Inflammatory macrophage treated with lipopolysaccharide for 1 hour (primary cell): ENCODE measurements at places on chromosomes 11 and 22.

DNA sequence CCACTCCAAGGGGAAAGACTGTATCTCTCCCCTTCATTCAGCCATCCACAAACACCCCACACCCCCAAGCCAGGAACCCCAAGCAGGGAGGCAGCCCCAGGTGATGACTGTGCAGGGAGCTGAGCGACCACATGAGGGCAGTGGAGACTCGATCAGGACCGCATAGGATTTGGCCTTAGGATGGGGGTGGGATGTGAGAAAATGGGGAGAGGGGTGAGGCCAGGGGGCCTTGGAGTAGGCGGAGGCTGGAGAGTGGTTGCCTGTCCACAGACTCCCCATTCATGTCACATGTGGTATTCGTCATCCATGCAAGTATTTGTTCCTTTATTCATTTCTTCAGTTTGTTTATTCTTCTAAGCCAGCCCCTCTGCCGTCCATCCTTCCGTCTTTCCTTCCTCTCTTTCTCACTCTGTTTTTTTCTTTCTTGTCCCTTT, 2.7 kb upstream of the RHOD start:
- DNase-seq: peak; percentile 52

GRCh38 chr11:45736424-45736823, 68.5 kb upstream of the SLC35C1 start:
- no peak for DNase-seq

- peak; percentile 84 for DNase-seq
Observed at GRCh38 chr22:36493690-36494110, 12.3 kb upstream of the TXN2 start.

DNA sequence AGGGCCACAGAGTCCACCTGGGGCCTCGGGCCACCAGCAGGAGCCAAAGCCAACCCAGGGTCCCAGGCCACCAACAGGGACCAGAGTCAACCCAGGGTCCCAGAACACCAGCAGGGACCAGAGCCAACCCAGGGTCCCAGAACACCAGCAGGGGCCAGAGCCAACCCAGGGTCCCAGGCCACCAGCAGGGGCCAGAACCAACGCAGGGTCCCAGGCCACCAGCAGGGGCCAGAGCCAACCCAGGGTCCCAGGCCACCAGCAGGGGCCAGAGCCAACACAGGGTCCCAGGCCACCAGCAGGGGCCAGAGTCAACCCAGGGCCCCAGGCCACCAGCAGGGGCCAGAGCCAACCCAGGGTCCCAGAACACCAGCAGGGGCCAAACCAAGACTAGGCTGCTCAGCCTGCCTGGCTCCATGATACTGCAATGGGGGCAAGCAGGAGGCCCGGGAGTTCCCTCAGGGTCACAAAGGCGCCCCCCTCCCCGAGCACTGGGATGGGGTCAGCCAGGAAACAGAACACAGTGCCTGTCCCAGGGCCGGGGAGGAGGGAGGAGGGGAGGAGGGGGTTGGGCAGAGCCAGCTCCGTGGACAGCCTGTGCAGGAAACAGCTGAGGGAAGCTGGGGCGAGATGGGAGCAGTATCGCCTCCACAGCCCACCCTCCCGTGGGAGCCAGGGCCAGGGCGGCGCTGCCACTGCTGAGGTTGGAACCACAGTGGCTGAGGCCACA, 62.0 kb upstream of the PRR5 start:
- DNase-seq: no peak

DNA sequence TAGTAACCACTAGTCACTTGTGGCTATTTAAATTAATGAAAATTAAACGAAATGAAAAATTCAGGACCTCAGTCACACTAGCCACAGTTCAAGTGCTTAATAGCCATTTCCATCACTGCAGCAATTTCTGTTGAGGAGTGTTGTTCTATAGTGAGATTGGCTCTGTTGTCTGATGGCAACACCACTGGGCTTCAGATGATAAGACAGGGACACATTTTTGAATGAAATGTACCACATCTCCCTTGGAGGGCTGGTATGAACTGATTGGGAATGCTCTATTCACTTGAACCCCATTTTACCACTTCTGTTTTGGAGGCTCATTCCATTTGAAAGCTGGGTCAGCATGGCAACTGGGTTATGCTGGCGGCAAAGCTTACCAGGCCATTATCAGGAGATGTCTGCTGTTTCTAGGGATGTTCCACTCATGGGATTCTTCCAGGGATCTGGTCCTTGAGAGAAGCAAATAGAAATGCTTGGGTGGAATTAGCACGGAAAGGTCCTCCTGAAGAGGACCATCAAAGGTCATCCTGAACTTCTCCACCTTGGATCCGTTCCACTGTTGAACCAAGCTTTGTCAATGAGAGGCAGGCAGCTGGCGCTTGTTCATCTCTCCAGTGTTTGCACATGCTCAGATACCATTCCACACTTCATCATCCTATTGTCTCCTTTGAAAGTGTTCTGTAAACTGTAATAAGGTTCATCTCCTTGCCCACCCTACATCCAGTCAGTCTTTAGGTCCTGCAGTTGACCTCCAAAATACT, 7.6 kb downstream of the AMOTL1 start:
- DNase-seq: no peak

- DNase-seq: no peak
Observed at GRCh38 chr22:22849640-22850610, 37.7 kb upstream of the IGLL5 start.

DNA sequence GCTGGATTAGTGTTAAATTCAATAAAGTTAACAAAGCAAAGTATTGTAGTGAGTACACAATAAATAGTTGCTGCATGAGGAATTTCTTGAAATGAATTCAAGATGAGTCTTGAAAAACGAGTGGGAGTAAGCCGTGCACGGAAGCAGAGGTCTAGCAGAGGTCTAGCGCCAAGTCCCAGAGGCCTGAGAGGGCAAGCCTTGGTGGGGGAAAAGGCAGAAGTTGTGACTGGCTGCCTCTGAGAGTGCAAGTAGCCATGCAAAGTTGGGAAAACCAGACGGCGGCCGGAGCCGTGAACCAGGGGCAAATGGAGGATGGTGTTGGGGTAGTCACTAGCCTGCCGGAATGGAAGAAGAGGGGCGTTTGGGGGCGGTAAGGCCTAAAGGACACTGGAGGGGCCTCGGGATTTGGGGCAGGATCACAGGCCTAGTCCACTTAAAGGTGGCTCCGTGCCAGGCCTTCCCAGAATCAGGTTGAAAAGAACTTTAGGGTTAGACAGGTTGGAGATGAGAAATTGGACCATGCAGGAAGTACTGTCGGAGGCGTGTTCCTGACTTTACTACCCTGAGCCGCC, 379 bp upstream of the SLC3A2 start:
- DNase-seq: peak; percentile 77

DNA sequence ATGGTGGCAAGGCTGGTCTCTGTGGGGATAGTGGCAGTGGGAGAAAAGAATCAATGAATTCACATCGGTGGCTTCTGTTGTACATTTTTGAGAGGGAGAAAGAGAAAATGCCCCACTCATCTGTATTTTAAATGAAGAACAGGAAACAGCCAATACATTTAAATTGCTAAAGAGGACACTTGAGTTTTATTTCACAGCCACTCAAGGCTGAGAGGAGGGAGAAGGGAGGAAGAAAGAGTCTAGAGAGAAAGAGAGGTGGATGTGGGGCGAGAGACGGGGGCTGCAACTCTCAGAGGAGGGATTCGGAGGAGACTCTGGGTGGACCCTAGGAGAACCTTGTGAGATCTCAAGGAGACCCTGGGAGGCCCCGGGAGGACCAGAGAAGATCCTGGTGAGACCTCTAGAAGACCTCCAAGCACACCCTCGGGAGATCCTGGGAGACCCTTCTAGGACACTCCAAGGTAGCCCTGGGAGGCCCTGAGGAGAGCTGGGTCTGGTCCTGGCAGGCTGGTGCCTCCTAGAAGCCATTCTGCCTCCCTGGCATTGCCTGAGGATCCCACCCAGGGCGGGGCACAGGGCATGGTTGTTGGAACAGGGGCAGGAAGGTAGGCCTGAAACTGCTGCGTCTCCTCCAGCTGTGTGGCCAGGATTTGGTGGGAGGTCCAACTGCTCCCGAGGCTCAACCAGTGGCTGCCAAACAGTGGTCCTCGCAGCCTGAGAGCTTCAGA, 91.0 kb upstream of the SHISAL1 start:
- DNase-seq: no peak

- DNase-seq: no peak
Observed at GRCh38 chr11:69032833-69033232, 15.9 kb upstream of the TPCN2 start.

- DNase-seq: no peak
Observed at GRCh38 chr22:31442768-31443489, 43.5 kb downstream of the DRG1 start.

GRCh38 chr11:17443423-17443822, 33.2 kb downstream of the ABCC8 start:
- no peak for DNase-seq

GRCh38 chr22:47249370-47249928, 487.0 kb downstream of the TBC1D22A start:
- DNase-seq: no peak

DNA sequence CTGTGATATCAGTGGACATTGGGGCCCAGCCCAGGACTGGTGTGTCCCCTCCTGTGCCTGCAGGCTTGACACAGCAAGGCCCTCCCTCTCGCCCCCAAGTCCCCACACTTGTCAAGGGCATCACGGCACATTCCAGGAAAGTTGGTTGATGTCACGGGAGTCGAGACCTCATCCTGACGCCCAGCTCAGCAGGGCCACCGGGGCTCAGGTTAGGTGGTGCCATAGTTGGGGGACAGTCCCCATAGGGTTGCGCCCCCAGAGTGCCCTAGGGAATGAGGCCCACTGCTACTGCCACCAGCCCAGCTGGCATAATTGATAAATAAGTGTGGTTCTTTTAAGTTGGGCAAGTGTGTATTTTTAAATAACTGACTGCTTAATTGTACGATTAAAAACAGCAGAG, 28.3 kb upstream of the GRAMD4 start:
- DNase-seq: no peak

GRCh38 chr11:120869516-120870011, 154.3 kb upstream of the TBCEL start:
- no peak for DNase-seq

DNA sequence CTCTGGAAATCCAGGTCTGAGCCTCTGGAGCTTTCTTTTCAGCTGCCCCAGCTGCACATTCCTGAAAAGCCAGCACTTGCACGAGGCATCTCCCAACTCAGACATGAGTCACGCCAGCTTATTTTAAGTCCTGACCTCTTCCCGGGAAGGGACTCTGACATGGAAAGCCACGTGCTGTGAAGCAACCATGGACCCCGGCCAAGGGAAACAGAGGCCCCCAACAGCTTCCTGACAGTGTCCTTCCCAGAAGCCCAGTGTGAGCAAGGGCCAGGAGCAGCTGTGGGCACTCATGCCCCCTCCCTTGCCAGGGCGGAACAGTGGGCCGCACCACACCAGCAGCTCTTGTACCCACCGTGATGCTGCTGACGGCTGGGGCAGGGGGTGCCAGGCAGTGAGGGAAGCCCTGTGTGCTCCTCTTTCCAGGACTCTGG, 118.8 kb upstream of the CADM1 start:
- no peak for DNase-seq

- no peak for DNase-seq
Observed at GRCh38 chr11:14022821-14023220, 60.3 kb downstream of the SPON1 start.

DNA sequence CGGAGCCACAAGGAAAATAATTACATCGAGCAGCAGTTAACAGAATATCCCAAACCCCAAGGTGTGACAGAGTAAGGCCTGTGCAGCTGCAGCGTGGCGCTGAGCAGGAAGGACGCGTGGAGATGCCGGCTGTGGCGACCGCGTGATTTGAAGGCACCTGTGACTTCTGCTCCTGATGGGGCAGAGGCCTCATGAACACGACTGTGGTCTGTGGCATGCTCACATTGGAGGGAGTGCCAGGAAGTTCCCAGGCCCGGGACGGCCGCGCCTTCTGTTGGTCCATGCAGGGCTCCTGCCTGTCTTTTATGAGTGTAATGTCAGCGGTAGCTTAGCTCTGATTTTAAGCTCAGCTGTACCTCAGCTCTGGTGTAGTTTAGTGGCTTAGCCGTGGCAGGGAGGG, 50.4 kb downstream of the TPCN2 start:
- DNase-seq: no peak

- no peak for DNase-seq
Observed at GRCh38 chr11:6565988-6566703, 37.3 kb downstream of the RRP8 start.

DNA sequence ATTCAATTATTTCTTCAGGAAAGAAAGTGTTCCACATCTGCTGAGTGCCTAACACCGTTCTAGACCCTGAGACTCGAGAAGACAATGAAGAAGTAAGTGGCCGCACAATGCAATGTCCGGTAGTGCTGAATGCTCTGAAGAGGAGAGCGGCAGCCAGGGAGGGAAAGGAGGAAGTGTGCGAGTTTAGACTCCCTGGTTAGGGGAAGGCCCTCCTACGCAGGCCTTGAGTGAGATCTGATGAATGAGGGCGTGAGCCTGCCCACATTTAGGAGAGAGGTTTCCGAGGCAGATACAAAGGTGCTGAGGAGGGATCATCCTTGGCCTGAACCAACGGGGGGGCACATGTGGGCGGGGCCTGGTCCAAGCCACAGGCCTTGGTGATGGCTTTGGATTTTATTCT, 558.6 kb downstream of the NTM start:
- peak; percentile 70 for DNase-seq

- no peak for DNase-seq
Observed at GRCh38 chr11:74685338-74685737, 45.9 kb downstream of the CHRDL2 start.
